IMR-90 (cell line): ENCODE measurements at places on chromosomes 3 and 15. TPM values are rescaled to one million over a fixed set of nuclear protein-coding genes. Genes with fewer than 3 reads are reported as not detected.

The TCAIM gene
- total RNA-seq: 21.5 and 21.9 TPM in 2 replicates

The RYK gene
- total RNA-seq: 106 TPM in 2 replicates

The C3orf20 gene
- not detected in 2 replicates for total RNA-seq

The SNRK gene
- 20.6 and 23.1 TPM in 2 replicates for total RNA-seq
